ENCODE measurements at places on chromosomes 16 and 17.

DNA sequence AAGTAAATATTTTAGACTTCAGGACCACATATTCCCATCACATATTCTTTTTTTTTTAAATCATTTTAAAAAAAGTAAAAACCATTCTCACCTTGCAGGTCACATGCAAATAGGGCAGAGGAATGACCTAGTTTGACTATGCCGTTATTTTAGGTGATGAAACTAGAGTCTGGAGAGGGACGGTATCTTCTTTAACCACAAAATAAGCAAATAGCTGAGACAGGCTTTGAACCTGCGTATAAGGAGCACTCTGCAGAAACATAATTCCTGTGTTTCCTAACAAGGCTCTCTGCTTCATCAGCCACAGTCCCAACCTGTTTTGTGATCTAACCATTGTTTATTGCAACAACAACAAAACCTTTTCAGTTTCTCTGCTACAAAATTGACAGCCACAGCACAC is 121.5 kb downstream of the PCTP start:
- no peak for DNase-seq

DNA sequence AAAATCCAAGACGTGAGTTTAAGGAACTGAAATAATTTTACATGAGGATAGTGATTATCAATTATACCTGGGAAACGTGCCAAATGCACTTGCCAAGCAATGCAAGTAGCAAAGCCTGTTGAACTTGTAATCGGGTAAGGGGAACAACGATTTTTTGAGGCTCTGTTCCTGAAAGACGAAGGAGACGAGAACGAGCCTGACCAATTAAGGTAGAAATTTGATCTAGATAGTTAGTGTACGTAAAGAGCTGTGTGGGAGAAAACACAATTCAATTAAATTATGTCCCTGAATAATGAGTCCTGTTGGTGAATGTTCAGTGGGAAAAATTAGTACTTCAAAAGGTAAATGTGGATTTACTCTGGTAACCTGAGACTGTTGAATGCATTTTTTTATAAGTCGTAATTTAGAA is 17.7 kb upstream of the KCTD5 start:
- DNase-seq = no peak

DNA sequence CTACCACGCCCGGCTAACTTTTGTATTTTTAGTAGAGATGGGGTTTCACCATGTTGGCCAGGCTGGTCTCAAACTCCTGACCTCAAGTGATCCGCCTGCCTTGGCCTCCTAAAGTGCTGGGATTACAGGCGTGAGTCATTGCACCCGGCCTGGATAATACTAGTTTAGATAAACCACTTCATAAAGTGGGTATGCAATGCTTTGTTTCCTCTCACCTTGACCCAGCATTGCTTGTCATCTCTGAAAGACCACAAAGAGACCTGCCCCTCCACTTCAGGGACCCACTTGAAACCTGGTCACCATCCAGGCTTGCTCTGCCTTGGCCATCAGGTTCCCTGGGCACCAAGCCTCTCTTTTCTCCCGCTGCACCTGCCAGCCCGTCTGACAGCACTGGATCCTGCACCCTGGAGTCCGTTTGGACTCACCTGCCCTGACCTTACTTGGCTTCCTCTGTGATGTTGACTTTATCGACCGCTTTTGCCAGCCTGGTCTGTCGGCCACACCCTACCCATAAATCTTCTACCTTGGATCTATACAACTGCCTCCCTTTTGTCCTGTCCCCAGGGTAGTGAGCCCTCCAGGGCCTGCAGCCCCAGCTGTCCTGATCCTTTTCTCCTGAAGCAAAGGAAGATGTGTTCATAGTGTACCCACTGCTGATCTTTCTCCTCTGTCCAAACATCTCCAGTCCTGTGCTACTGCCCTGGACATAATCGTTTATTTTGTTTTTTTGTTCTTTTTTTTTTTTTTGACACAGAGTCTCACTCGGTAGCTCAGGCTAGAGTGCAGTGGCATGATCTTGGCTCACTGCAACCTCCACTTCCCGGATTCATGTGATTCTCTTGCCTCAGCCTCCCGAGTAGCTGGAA is 12.7 kb upstream of the ZG16 start:
- DNase-seq = no peak

DNA sequence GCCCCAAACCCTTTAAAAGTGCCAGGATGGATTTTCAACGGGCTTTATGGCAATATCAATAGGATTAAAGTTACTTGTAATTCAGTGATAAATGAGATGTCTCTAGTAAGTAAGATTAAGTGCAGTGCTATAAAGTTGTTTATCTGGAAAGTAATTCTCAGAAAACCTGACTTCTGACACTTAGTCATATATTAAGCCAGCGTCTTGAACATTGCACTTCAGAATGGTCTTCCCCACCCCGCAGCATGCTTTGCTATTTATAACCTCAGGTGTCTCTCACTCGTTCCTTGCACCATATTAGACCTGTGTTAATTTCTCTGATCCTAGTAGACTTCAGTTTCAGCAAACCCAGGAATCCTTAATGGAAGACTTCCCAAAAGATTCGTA is 2.1 kb upstream of the MAF start:
- no peak for DNase-seq

DNA sequence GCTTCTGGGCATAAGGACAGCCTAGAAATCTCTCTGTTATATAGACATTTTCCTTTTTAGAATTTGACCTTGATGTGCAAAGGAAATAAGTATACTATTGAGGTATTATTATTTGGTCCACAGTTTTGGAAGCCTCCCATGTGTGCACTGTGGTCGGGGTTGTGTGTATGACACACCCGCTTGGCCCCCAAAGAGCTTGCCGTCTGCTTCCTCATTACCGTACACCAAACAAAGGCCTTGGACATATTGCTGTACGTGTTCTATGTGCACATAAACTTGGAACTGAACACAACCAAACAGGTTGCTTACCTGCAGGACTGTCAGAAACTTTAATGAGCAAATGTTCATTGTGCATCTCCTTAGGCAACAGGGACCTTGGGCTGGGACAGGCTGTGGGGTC is 38.2 kb downstream of the METRNL start:
- no peak for DNase-seq

GRCh38 chr16:10386517-10387100 is 748 bp downstream of the ATF7IP2 start:
- no peak for DNase-seq

GRCh38 chr17:1493291-1493980 is 950 bp upstream of the MYO1C start:
- DNase-seq = no peak
